ENCODE measurements at places on chromosomes 5 and 9. TPM values are rescaled to one million over a fixed set of nuclear protein-coding genes. Genes with fewer than 3 reads are reported as not detected.

Gene C5orf58
- polyA plus RNA-seq, result not detected

Gene CCDC192
- polyA plus RNA-seq, result not detected

Gene GARIN3
- polyA plus RNA-seq, result not detected

Gene POU5F2
- polyA plus RNA-seq, result 0.06 TPM

Gene INSL4
- not detected for polyA plus RNA-seq

Gene PCDHA8
- 0.02 TPM for polyA plus RNA-seq

Gene FOXI1
- polyA plus RNA-seq, result not detected

Gene NR2F1-AS1
- 13.7 TPM for polyA plus RNA-seq

Gene GAS1
- 30.9 TPM for polyA plus RNA-seq

Gene LEAP2
- 0.31 TPM for polyA plus RNA-seq

Gene CCNJL
- 0.71 TPM for polyA plus RNA-seq

Gene BRINP1
- polyA plus RNA-seq, result 0.60 TPM

Gene HSD17B4
- 107 TPM for polyA plus RNA-seq

Gene ZFR
- 88.6 TPM for polyA plus RNA-seq

Gene ARHGEF39
- 4.1 TPM for polyA plus RNA-seq

Gene SOX30
- 0.07 TPM for polyA plus RNA-seq

Data from BJ (cell line).